ENCODE measurements at places on chromosomes 4 and X.

- H3K27ac ChIP-seq = no peak overlapping the region
- H3K27me3 ChIP-seq = no peaks in the 10 kb centered on the region
- no peak overlapping the region for H3K4me3 ChIP-seq
- no peaks in the 10 kb centered on the region for H3K4me1 ChIP-seq
- no peak for DNase-seq
These were observed 37.1 kb downstream of the ITM2A start for GRCh38 chrX:79330022-79330421.

- no peak overlapping the region for H3K27ac ChIP-seq
- peaks cover 7% of the 10 kb centered on the region for H3K4me1 ChIP-seq
- no peaks in the 10 kb centered on the region for H3K27me3 ChIP-seq
- peak; percentile 46 for DNase-seq
- H3K36me3 ChIP-seq = peaks cover 100% of the 10 kb centered on the region
- no peak overlapping the region for H3K4me3 ChIP-seq
These were observed 171.7 kb downstream of the AFAP1 start for GRCh38 chr4:7767966-7768365.

- no peak for DNase-seq
- peaks cover 5% of the 10 kb centered on the region for H3K36me3 ChIP-seq
- H3K4me1 ChIP-seq = no peaks in the 10 kb centered on the region
- H3K27me3 ChIP-seq = no peaks in the 10 kb centered on the region
These were observed 164.9 kb downstream of the LDB2 start for GRCh38 chr4:16733509-16733908.

DNA sequence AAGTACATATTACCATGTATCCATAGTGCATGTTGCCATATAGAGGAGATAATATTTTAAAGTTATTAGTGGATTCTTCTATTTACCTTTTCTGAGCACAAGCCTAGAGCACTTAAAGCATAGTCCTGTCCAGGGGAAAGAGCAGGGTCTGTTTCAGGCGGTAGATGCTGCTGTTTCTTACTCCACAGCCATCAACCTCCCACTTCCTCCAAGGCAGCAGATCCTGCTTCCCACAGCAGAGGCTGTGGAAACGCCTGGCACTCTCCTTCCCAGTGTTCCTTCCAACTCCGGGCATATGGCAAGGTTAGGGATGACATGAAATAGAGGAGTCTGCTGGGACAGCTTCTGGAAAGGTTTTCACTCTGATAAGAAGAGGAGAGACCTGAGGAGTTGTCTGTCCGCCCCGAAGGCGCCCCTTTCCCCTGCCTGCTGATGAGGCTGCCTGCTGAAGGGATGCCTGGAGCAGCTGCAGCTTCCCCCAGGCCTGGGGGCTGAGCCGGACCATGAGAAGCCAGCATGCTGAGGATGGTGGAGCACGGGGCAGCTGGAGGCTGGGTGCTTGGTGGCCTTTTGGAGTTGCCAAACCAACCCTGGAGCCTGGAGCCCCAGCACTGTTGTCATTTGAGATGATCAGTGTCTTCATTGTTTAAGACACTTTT, 43.9 kb upstream of the SLC25A4 start:
- H3K27me3 ChIP-seq = peaks cover 15% of the 10 kb centered on the region
- no peaks in the 10 kb centered on the region for H3K36me3 ChIP-seq
- no peak overlapping the region for H3K4me3 ChIP-seq
- H3K27ac ChIP-seq = no peak overlapping the region

DNA sequence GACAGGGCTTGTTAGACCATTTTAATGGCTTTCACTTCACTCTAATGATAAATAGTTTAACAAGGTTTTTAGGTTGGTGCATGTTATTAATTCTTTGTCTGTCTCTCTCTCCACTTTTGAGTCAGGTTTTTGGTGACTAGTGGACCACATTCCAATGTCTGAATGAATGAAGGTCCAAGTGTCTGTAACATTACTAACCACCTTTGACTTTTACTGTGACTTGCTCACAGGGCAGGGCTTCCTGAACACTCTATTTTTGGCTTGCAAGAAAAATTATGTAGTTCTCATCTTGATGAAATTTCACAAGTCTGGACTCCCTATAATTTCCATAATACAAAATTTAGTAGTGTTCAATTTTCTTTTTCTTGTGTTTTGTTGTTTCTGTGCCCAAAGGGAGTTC, 78.9 kb upstream of the BMPR1B start:
- no peak overlapping the region for H3K4me3 ChIP-seq
- H3K36me3 ChIP-seq = no peaks in the 10 kb centered on the region
- no peaks in the 10 kb centered on the region for H3K27me3 ChIP-seq

DNA sequence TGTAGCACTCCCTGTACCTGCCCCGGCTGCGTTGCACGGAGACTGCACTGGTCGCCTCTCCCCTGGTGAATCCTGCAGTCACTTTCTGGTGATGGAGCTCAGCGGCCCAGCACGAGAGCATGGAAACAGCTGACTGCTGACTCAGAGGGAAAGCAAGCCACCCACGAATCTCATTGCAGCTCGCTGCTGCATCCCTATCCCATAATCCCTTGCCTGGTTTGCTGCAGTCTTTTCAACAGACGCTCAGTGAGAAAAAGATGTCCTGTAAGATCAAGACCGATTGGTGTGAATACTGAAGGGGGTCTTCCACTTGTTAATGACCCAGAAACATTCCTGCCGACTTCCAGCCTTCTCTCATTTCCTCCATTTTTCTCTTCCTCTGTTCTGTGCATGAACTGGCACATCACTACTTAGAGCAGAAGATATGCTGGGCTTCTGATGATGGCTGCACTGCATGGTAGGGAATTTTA, 52.9 kb downstream of the TRIM2 start:
- no peak for DNase-seq
- H3K4me3 ChIP-seq = peak overlapping the region; percentile 12
- no peak overlapping the region for H3K27ac ChIP-seq
- H3K36me3 ChIP-seq = no peaks in the 10 kb centered on the region

DNA sequence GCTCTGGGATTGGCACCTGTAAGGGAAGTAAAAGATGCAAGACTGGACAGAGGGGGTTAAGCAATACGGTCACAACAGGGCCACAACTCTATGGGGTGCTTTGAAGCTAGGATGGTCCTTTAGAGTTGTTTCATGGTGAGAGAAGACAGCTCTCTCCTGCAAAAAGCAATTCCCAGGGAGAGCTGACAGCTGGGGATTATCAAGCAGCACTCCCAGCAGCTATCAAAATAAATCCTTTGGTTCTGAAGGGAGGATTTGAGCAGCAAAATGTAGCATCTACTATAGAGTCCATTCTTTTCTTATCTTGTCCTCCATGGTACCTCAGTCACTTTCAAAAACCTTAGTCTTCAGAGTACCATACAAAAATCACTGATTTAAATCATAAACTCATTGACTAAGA, 35.1 kb upstream of the AP1AR start:
- no peak for DNase-seq
- H3K4me1 ChIP-seq = no peaks in the 10 kb centered on the region
- no peaks in the 10 kb centered on the region for H3K36me3 ChIP-seq
- no peak overlapping the region for H3K27ac ChIP-seq
- H3K27me3 ChIP-seq = no peaks in the 10 kb centered on the region
